ENCODE measurements at places on chromosomes 1 and 21.
A peak's percentile ranks its signal among the peaks of the same experiment; 100 is the strongest.

DNA sequence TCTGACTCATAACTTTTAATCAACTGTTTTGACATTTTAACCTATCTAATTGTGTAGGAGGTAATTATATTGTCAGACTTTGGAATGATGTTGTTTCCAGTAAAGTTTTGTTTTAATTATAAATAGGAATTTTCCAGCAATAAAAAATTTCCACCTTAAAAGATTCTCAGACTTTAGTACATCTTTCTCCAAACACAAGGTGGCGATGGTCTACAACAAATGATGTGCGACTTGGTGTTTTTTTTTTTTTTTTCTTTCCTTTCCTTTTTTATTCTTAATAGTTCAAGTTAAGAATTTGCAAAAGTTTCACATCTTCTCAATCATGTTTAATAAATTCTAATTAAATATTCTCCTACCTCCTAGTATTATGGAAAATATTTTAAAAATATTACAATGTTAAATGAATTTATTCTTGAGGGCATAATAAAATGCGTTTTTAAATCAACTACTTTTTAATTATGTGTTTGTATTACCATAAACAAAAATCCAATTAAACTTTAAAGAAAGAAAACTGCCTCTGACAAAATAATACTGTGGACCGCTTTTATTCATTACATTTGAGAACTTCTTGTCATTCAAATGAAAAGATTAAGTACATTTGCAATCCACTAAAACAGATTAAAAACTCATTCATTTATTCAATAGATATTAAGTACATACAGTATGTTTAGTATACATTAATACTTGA, 4.4 kb upstream of the ADAMTS1 start:
- no peak for DNase-seq

DNA sequence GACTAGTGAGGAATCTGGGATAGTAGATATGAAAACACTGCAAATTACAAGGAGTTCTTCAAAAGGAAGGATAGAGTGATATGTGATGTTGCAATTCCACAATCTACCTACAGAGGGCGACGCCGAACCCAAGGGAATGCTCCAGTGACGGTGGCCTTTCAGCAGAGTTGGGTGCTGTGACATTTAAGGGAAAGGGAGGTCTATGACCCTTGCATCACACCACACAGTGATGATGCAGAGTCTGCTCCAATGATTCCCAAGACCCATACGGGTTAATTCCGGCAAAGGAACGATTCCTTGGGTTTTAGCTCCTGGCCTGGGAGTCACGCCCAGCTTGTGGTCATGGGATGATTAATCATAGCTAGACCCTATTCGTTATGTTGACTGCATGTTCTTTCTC, 123.0 kb upstream of the IGSF21 start:
- DNase-seq, result no peak

DNA sequence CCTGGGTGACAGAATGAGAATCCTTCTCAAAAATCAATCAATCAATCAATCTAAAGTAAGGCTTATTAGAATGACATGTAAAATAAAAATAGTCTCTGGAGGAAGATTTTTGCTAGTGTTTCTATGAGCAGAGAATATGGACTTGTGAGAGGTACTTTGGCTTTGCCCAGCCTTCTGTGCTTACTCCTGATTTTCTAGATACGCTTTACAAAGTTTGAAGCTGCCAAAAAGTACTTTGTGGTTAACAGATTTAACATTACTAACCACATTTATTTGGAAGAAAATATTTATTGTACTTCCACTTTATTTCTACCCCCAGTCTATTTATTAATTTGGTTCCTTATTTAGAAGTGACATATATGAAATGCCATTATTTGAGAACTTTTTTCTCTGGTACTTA, 41.0 kb downstream of the CEP350 start:
- DNase-seq, result no peak

DNA sequence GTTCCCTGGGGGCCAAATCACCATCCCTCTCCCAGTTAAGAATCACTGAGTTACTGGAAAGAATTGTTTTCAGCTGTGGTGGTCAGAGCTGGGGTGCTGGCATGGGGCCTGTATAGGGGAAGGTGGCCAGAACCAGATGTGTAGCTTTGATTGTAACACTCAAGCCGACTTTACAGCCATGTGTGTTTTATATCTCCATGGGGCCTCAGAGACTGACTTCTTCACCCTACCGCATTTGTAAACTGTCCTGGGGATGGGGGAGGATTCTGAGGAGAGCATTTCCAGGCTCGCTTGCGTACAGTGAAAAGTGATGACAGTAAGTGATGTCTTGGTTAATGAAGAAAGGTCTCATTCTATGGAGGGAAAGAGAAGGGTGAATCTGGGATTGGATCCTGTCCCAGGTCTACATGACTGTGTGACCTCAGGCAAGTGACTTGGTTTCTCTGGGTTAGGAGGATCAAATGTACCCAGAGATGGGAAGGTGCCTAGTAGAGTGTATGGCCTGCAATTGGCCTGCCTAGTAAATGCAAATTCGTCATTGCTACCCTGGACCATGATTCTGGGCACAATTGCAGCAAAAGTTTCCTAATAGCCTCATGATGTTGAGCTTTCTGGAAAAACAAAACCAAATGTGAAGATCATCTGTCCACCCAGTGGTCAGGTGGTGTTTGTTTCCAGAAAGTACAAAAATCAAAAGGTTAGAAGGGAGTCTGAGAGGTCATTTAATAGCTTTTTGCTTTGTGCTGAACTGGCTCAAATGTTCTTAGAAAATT, 49.7 kb upstream of the RCC2 start:
- no peak for DNase-seq

GRCh38 chr1:230240446-230241086, 173.5 kb downstream of the GALNT2 start:
- DNase-seq, result no peak

DNA sequence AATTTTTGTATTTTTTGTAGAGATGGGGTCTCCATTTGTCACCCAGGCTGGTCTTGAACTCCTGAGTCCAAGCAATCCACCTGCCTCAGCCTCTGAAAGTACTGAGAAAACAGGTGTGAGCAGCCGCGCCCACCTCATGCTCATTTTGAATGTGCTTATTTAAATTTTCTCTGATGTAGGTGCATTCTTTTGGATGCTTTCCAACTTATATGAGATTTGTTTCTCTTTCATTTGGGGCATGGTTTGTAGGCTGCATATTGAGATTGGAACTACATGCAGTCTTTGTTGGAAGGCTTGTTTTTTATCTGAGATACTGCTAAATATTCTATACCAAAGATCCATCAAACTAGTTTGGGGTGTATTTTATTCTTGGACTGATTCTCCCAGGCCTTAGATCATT, 81.0 kb upstream of the IVNS1ABP start:
- no peak for DNase-seq

DNA sequence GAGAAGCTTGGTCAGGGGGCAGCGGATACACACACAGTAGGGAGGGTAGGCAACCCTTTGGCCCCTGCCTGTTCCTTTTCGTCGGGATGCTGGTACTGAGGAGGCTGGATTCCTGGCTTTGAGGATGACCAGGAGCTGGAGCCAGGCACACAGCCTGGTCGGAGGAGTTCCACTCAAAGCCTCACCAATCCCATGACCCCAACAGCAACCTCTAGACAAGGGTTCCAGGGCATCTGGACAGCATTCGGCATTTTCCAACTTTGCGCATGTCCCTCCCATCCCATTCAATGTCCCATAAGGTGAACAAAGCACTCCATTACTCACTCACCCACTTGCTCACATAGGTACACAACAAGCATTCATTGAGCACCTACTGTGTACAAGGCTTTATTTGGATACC, 42.6 kb upstream of the HMGB4 start:
- DNase-seq, result no peak

GRCh38 chr1:33259879-33260278, 3.6 kb downstream of the ZNF362 start:
- no peak for DNase-seq

- DNase-seq, result no peak
Observed at GRCh38 chr1:160862203-160863060, at the start of gene CD244. TSS of gene CD244 (minus strand) at chr1:160862887. CDS start at chr1:160862677, 210 bp downstream.

DNA sequence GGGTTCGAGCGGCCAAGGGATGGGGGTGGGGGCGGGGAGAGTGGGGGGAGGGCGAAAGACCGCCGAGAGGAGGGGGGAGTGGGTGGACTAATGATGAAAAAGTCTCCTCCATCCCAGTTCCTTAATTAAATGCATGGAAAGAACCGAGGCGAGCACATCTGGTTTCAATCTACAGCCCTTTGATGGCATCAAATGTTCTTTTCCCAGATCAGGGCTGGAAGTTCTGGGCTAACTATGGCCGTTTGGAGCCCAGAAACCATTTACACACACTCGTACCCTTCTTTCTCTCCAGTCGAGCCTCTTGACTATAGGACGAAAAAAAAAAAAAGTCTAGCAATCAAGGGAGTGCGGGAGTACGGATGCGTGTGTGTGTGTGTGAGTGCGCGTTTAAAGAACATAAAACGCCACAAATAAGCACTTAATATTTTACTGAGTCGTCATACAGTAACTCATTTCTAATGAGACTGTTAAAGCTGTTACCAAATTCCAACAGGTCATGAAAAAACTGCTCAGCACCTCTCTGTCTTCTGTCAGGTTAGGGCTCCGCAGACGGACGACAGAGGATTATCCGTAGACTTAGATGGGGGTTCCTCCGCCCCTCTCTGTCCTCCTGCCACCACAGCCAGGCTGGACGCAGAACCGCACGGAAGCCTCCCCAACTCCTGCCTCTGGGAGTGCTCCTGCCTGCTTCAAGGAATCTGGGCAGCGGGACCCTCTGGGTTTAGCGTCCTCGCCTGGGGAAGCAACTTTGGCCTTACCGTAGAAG, 2.1 kb upstream of the PRRX1 start:
- DNase-seq, result no peak

GRCh38 chr1:35715568-35716002, 3.1 kb downstream of the C1orf216 start:
- DNase-seq, result peak; percentile 59

DNA sequence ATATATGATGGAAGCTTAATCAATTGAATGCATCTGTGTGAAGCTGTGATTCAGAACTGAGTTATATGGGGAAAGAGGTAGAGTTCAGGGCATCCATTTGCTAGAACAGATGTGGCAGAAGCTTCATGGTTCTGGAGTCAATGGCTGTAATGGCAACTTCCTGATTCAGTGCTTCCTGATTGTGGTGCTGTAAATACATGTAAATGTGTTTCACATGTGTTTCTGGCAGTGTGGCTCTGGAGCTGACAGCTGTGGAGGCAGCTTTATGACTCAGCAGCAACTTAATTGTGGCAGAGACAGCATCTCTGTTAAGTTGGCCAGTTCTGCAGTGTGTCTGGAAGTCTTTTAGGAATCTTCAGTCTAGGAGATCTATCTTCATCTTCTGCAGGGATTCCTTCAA, 226.6 kb upstream of the ZRANB2 start:
- DNase-seq, result no peak

DNA sequence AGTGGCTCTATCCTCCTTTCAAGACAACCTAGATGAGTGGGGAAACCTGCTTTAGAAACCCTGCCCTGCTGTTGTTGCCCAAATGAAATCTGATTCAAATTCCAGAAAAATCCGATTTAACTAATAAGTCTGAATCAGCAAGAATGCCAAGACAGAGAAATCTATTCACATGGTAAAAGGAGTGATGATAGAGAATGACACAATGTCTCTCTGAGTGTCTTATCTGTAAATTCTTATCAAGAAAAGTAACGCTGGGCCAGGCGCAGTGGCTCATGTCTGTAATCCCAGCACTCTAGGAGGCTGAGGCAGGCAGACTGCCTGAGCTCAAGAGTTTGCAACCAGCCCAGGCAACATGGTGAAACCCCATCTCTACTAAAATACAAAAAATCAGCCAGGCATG, 13.7 kb upstream of the GUCA2A start:
- DNase-seq, result no peak

- no peak for DNase-seq
Observed at GRCh38 chr1:213994888-213995287, 7.1 kb downstream of the PROX1 start.

DNA sequence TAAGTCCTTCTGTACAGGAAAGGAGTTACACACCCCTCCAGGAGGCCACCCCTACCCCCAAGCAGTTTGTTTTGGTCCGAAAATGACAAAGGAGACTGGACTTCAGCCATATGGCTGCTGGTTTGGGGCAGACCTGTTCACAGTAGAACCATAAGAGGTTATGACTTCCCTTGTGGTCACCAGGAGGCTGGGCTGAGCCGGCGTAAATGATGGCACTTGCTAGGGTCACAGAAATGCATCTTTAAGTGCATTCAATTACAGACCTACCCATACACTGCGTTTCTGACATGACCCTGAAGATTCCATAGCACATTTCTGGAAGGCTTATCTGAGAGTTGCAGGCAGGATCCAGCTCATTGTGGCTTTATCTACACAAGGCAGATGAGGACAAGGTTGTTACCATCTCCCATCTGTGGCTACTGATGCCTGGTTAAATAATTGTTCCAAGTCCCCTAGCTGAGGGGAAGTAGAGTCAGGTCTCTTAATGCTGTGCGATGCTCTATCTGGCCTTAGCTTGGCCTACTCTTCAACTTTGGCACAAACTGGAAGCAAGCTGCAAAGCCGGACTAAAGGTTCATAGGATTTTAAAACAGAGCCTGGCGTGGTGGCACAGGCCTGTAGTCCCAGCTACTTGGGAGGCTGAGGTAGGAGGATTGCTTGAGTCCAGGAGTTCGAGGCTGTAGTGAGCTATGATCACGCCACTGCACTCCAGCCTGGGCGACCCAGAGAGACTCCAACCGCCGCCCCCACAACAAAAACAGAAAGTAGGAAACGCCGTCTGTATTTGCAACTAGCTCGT, 1.7 kb upstream of the TRIM67 start:
- no peak for DNase-seq

- no peak for DNase-seq
Observed at GRCh38 chr1:31761883-31762282, 2.3 kb downstream of the ADGRB2 start.

- peak; percentile 28 for DNase-seq
Observed at GRCh38 chr1:145891587-145892485, 6.2 kb upstream of the ANKRD35 start.

DNA sequence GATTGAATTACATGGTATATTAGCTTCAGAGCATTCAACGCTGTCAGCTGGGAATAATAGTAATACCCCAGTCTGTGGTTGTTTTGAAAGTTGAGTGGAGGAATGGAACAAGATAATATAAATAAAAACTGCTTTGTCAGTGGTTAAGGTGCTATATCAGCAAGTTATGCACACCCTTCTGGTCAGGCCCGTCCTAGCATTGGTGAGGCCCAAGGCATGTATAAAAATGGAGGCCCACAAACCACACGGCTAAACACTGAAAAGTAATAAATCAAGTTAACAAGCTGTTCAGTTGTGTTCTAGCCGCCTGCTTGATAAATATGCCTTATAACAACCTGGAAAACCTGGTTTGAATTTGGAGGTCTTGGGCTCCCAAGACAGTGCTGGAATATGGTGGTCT, 77.4 kb downstream of the PSMG1 start:
- DNase-seq, result no peak

- no peak for DNase-seq
Observed at GRCh38 chr1:116273042-116273783, 99.8 kb upstream of the ATP1A1 start.

- DNase-seq, result no peak
Observed at GRCh38 chr1:150567341-150567716, 12.1 kb downstream of the MCL1 start.

- DNase-seq, result no peak
Observed at GRCh38 chr1:44733365-44733764, 2.4 kb upstream of the RNU5D-1 start.
